ENCODE measurements at places on chromosomes 13 and 19.
A peak's percentile ranks its signal among the peaks of the same experiment; 100 is the strongest.

DNA sequence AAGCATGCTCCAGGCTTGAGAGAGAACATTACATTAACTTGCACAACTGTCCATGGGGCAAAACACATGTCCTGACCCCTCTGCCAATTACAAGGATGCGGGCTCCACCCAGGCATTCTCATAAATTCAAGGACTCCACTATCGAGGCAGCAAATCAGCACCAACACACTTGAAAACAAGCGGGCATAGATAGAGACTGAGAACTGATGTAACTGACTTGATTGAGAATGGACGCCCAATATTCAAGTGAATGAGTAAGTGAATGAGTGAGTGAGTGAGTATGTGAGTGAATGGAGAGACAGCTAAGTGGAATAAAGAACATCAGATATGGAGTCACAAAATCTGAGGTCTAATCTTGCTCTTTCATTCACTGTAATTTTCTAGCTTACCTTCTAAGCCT, 75.0 kb upstream of the VSTM2B start:
- DNase-seq: no peak

- peak; percentile 84 for DNase-seq
Observed at GRCh38 chr13:109687559-109688448, 98.6 kb downstream of the IRS2 start.

GRCh38 chr19:54029930-54030490, 33.7 kb downstream of the VSTM1 start:
- DNase-seq: peak; percentile 3

- no peak for DNase-seq
Observed at GRCh38 chr13:52597676-52598075, 44.6 kb upstream of the HNRNPA1L2 start.

DNA sequence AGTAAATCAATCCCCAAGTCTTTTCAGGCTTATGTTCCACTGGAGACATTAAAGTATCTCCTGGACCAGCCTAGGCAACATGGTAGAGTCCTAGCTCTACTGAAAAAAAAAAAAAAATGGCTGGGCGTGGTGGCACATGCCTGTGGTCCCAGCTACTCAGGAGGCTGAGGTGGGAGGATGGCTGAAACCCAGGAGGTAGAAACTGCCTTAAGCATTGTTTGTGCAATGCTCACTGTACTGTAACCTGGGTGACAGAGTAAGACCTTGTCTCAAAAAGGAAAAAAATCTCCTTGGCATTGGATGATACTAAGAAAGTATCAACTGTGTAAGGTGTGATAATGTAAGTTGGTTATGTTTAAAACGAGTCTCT, 8.8 kb downstream of the KLK8 start:
- no peak for DNase-seq

DNA sequence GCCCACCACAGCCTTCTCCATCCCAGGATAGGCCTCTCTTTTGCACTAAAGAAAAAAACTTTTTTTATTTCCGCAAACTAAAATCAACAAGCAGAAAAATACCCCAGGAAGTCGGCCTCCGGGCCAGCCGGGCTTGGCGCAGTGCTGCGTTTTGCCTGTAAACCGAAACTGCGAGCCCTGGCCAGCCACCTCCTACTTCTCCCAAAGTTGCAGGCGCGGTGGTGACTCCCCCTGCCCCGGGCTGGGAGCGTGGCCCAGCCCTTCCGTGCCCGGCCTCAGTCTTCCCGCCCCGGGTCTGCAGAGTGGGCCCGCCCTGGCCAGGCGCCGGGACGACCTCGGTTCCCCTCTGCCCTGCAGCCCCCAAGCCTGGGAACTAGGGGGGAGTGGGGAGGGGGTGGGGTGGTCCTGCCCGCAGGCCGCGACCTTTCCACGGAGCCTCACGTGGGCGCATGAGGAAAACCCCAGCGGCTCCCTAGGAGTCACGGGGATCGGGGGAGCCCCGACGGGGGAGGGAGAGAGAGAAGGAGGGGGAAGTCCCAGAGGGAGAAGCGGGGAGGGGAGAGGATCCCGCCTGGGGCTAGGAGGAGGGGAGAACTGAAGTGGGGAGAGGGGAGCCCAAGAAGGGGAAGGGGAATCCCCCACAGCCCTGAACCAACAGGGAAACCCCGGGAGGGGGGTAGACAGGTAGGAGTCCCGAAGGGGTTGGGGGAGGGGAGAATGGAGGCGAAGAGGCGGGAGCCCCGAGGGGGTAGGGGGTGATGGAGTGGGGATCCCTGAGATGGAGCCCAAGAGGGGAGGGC, 3.0 kb downstream of the GADD45B start:
- no peak for DNase-seq

DNA sequence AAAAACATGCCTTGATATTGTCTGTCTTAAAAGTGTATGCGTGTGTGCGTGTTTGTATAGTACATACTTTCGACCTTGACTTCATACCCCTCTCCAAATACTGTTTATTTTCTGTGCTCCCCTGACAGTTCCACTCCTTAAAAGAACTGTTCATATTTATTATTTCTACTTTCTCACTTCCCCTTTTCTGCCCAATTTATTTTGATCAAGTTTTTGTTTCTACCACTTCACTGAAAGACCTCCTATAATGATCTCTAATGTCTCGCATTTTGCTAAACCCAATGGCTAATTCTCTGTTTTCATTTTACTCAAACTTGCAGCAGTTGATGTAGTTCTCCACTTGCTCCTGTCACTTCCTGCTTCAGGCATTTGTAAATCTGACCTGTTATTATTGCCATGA, 426.1 kb upstream of the KLF12 start:
- DNase-seq: no peak

GRCh38 chr13:113933901-113934300, 40.0 kb downstream of the C13orf46 start:
- no peak for DNase-seq

DNA sequence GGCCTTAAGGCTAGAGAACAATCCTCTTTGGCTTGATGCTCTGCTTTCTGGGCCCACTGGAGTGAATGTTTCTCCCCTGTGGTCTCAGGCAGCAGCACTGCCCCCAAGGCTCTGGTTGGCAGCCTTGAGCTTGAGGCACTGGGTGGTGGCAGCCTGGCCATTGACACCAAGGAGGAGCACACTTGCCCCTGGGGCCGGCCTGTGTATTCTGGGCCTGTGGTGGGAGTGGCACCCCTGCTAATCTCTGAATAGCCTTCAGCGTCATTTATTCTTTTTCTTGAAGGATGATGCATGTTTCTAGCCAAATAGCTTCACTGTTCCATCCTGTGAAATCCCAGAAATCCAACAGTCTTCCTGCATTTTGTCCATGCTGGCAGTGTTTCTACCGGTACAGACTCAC, 191.4 kb downstream of the OLFM4 start:
- DNase-seq: no peak
